ENCODE measurements at places on chromosomes 6 and 20.
A peak's percentile ranks its signal among the peaks of the same experiment; 100 is the strongest.

GRCh38 chr6:134436281-134436815 lies 118.4 kb upstream of the SGK1 start:
- DNase-seq, result peak; percentile 96

GRCh38 chr6:121539439-121539838 lies 104.0 kb downstream of the GJA1 start:
- no peak for DNase-seq

DNA sequence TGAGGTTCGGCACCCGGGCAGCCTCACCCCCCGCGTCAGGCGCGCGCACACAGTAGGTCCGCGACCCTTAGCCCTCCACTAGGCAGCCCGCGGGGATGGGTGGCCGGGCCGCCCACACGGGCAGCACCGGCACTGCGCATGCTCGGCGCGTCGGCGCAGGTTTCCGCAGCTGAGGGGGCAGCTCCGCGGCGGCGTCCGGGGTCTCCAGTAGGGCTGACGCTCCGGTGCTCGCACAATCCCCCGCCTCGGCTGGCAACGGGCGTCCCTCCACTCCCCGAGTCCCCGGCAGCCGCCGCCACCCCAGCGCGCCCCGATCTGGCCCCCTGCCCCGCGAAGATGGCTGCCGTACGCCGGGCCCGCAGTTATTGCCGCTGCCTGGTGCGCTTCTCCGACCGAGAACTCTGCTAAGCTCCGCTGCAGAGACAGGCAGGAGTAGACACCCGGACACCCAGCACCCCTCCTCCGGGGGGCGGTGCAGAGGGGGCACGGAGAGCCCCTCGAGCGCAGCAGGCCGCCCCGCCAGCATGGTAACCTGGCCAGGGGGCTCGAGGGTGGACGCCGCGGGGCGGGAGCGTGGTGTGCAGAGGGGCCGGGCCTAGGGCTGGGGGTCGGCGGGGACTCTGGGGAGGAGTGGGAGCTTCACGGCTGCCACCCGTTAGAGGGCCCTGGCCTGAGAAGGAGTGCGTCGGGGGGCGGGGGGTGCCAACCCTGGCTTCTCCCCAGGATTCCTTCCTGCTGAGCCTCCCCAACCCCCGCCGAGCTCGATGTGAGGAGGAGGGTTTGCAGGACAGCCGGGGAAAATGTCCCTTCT lies at the start of gene FBXO9:
FBXO9 (plus strand) TSS at position 139 of the 811 bp plus-strand sequence; CDS start at position 525, 386 bp downstream.
- DNase-seq, result peak; percentile 68

GRCh38 chr6:108736002-108736361 lies 112.2 kb upstream of the ARMC2 start:
- DNase-seq, result no peak

DNA sequence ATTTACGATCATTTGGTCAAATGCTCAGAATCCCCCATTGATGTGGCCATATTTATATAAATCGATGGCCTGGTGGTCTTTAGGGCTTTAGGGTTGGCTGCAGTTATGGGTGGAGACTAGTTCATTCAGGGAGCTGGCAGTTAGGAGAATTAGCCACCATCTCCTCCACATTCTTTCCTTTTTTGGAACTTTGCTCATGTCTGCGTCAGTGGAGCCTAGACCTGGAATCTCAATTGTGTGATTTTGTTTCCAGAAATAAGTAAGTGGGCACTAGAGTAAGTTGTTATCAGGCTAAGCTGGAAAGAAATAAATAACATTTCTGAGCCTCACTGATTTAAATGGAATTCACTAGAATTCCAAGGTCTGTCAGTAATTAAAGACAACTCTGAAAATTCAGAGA lies 29.0 kb upstream of the ELOVL5 start:
- peak; percentile 56 for DNase-seq

GRCh38 chr6:165571721-165572132 lies 91.3 kb downstream of the PDE10A start:
- no peak for DNase-seq

DNA sequence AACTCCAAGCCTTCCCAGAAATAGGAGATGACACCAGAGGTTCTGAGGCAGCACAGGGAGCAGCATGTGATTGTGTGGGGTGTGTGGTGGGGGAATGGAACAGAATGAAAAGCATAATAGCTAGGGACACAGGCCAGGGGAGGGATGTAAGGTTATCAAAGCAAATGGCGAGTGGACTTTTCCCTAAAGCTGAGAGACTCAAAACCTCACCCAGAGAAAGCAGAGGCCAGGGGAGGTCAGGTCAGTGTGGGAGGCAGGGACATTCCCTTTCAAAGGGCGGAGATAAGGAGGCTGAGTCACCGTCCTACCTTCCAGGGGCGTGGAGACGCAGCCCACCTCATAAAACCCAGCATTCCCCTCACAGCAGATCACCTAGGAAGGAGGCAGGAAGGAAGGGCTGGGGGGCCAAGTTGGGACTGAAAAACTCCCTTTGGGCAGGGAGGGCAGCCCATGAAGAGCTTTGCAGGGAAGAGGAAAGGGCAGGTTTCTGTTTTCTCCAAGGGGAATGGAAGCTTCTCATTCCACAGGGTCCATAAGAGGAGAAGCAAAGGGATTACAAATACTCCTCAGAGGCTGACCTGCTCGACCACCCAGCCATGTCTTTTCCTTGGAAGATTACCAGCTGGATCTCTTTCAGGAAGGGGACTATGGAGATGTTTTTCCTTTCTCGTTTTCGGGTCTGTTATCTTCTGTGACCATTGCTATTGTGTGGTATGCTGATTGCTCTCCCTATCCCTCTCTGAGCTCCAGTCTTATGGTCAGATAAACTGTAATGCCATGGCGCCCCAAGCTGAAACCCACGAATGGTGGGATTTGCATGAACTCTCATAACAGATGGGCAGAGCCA lies 9.6 kb upstream of the LY6G5C start:
- DNase-seq, result no peak

- DNase-seq, result no peak
Observed at GRCh38 chr6:108875161-108875555, 26.9 kb downstream of the ARMC2 start.

- DNase-seq, result peak; percentile 44
Observed at GRCh38 chr6:70107852-70108629, 194.8 kb downstream of the COL9A1 start.

DNA sequence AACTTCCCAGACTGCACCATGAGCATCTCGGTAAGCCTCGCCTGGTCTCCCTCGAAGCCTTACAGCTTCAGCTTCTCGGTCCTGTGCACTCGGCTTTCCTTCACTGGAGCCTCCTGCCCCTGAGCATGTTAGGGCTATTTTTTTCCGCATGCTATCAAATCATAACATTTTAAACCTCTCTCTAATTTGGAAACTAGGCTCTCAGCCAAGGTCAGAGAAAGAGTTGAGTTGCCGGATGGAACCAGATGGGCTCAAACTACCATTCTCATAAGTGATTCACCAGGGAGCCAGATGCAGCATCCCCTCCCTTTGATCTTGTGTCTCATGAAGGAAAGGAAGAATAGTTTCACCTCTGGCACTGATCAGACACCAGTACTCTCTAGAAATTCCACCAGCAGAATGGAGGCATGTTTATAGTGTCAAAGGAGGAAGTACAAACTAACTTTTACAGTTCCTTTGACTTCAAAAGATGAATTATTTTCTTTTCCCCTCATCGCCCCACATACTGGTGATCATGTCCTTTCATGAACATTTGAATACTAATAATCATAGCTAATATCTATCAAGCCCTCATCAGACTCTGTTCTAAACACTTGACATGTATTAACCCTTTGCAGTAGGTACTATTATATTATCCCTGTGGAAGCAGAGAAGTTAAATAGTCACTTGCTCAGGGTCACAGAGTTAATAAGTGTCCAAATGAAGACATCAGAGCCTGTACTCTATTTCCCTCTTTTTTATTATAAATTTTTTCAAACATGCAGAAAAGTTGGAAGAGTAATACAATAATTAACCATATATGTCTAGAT lies 46.7 kb downstream of the MAP1LC3A start:
- peak; percentile 70 for DNase-seq

GRCh38 chr6:5365436-5366195 lies 104.3 kb downstream of the FARS2 start:
- DNase-seq, result no peak

DNA sequence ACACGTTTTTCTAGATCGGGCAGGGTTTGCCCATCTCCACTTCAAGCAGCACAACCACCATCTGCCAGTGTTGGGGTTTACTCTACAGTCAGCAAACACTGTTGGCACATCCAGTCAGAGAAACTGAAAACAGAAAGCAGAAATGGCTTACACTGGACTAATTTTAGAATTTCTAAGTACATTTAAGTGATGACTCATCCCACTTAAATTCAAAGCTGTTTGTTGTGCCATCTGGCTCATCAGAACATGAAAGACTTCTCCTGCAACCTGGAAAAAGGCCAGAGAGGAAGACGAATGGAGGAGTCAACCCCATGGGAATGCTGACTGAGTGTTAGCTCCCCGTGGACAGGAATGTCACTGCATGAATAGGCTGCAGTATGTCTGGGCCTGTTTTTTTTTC lies 21.8 kb downstream of the FAM209B start:
- peak; percentile 99 for DNase-seq

DNA sequence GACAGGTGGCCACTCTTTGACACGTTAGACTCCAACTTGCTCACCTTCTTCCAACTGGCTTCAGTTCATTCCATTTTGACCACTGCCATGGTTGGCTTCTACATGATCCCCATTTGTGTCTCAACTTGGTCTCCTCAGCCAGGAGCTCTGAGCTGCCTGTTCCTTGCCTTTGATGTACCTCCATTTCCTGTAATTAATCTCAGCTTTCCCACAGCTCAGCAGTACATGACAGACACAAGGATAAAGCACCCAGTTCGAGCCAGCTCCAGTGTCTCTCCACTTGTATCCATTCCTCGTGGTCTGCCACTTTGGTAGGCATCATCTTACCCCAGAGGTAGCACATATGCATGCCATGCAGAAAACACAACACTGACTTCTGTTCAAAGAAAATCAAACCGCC lies 161.0 kb downstream of the TSHZ2 start:
- DNase-seq, result no peak

- DNase-seq, result peak; percentile 99
Observed at GRCh38 chr6:143556529-143556928, 45.0 kb upstream of the FUCA2 start.

DNA sequence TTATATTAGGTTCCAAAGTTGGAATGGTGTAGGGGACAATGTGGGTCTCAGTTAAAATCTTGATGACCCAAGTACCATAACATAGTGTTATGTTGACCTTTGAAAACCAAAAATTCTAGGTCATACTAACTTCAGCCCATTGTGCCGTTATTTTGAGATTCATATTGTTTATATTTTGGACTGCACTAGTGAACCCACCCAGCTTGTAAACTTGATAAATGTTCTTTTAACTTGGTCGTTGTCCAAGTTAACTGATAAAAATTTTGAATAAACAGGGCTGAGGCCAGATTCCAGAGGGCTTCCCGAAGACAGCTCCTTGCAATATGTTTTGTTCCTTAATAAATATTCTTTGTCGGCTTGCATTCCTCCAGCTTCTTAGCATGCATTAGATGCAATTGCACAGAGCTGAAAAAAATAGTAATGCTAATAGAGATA lies 90.3 kb downstream of the BCAS1 start:
- no peak for DNase-seq

DNA sequence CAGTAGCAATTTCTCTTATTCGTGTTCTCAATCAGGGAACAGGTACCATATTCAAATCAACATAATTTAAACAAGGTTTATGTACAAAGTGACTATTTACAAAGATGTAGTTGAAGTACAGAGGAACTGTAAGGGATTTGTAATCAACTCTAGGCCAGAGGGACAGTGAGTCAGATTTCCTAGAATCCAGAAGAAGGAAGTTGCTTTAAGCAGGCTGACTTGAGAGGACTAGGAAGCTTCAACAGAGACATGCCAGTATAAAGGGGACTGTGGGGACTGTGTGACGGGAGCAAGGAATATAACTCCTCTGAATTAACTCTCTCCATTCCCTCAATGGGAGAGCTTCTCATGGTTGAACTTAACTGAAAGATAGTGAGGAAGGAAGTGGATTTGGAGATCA lies 427.4 kb upstream of the JAG1 start:
- peak; percentile 37 for DNase-seq

- peak; percentile 55 for DNase-seq
Observed at GRCh38 chr6:55898342-55898741, 23.0 kb upstream of the BMP5 start.

DNA sequence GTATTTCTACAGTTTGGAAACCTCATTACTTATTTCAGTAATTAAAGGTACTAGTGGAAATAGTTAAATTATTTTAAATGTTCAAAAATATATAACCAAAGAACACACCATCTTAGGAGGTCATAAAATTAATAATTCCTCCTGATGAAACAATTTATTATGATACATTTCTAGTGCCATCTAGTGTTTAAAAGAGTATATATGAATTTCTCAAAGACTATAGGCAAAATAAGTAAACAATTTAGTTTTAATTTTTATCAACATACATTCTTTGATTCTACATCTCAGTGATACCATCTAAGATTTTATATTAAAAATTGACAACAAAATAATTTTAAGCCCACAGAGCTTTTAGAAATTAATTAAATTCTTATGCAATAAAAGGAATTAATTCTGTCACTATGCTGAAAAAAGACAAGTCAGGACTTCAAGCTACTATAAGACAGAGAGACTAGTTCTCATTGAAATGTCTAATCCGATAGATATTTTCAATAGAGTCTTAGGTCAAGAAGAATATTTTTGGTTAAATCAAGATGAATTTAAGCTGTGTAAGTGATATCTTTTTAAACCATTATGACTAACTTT lies 107.8 kb upstream of the RNF217 start:
- peak; percentile 6 for DNase-seq

GRCh38 chr6:32697031-32697430 lies 30.6 kb upstream of the HLA-DQB1 start:
- no peak for DNase-seq

DNA sequence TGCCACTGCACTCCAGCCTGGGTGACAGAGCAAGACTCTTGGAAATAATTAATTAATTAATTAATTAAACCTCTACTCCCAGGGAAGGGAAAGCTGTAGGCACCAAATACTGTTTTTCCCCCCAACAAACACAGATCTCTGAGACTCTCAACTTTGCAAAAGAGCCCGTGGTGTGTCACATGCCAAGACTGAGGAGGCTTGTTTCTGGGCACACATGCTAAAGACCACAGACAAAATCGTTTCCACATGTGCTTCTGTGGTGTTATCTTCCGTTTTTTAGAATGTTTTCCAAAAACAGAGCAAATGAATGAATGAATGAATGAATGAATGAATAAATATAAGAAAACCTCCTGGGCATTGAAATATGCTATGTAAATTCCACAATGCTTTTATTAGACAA lies 55.6 kb upstream of the ATXN1 start:
- no peak for DNase-seq

GRCh38 chr6:134065706-134066105 lies 13.3 kb upstream of the SLC2A12 start:
- peak; percentile 42 for DNase-seq

Measured in EH (cell line).